ENCODE measurements at places on chromosomes 5 and 9.

DNA sequence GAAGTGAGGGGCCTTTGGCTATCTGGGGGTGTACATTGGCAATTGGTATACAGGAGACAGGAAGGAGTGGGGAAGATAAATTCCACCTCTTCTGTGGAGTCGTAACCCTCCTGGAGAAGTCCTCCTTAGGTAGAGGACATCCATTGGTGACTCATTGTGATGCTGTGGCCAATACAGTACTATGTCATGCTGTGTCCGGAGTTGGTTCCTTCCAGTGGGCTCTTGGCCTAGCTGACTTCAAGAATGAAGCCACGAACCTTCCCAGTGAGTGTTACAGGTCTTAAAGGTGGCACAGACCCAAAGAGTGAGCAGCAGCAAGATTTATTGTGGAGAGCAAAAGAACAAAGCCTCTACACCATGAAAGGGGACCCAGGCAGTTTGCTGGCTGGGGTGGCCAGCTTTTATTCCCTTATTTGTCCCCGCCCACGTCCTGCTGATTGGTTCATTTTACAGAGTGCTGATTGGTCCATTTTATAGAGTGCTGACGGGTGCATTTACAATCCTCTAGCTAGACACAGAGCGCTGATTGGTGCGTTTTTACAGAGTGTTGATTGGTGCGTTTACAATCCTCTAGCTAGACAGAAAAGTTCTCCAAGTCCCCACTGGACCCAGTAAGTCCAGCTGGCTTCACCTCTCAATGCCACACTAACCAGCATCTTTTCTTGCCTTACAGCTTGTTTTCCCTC, 37.3 kb upstream of the FBP1 start:
- DNase-seq: no peak

DNA sequence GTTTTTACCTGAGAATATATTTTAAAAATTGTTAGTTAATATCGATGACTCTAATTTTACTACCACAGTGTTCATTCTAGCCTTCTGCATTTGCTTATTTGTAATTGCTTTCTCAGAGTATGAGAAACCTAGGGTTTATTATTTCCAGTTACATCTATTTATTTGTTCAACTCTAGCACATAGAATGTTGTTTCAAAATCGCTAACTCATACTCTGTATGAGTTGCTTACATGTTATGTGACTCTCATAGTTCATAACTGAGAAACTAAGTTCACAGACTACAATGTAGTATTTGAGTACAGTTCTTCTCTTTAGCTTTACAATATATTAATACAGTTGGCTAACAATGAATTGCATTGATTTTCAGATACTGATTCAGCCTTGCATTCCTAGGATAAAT, 103.2 kb downstream of the MACROH2A1 start:
- no peak for DNase-seq

DNA sequence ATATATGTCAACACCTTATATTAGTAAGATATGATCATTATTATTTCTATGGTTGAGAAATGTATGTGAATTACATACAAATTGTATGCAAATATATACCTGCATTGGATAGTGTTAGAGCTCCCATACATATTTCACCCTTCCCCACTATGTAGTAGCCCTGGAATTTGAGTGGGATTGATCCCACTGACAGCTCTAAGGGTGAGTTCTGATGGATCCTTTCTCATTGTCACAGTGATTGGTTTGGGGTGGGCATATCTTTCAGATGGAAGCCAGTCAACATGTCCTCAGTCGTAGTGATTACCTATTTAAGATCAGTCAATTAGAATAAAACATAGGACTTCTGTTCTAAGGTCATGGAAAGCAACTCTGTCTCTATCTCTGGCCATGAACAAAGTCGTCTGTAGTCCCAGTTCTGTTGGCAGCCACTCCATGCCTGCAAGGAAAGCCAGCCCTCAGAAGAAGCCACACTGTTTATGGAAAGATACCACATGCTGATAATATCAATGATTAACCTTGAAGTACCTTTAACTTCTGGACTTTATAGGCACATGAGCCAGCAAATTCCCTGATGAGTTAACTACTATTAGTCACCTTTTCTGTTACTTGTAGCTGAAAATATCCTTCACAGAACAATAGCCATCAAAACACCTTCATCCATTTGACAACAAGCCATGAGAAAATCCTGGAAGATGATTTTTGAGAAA, 5.1 kb upstream of the CCDC192 start:
- no peak for DNase-seq

- no peak for DNase-seq
Measured at GRCh38 chr5:54274944-54275343, 35.4 kb downstream of the ARL15 start.

DNA sequence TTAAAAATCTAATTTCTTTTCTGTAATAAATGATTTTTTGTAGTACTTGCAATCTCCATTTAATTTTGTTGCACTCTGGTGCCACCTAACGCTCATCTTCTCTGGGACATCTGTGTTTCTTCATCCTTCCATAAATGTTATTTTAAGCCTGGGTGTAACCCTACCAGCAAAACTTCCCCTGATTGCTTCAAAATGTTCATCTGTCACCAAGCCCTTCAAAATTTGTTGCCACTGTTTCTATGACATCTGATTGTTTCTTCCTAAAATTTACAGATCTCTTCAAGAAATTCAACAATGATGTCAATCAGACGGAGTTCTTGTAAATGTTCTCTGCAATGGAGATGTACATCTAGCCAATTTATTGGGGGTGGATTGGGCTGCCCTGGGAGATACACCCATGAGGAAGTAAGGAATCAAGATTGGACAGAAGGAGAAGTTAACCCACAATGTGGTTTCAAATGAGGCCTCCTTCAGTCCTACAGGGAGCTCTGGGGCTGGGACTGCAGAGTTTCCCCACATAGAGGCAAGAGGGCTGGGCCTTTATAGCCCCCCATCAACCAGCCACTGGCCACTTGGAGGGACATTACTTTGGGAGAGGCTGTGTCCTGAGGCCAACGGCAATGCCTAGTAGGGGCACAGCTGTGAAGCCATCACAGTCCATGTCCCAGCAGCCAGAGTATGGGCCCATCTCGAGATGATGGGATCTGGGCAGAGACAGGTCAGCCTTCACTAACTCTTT, 23.3 kb downstream of the MCTP1 start:
- DNase-seq: peak; percentile 23

DNA sequence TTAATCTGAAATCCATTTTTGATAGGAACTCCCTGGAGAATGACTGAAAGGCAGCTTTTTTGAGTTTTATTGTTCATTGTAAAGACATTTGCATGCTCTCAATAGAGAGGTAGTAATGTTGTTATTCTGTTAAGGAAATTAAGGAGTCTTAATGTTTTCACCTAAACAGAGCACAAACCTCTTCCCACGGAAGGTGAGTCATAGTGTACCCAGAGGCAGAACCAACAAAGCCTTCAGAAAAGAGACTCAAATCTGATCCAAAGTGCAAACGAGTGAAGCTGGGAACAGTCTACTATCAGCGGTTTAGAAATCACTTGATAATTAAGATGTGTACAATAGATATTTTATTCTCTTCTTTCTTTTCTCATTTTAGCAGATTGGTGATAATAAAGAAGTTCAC, 470.5 kb downstream of the PLK2 start:
- no peak for DNase-seq

DNA sequence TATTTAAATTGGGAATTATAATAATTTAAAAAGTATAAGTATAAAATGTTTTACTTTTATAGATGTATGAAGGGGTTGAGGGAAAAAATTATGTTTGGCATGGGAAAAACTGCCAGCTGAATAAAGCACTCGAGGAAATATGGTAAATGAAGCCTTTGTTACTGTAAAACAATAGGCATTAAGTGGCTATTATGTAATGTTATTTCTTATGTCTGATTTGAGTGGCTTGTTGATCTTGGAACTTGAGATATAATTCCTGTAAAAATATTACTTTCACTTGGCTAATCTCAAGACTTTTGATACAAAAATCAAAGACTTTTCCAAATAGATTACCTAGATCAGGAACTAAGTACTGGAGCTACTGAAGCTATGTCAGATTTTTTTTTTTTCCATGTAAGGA, 182.9 kb downstream of the CD180 start:
- DNase-seq: no peak

DNA sequence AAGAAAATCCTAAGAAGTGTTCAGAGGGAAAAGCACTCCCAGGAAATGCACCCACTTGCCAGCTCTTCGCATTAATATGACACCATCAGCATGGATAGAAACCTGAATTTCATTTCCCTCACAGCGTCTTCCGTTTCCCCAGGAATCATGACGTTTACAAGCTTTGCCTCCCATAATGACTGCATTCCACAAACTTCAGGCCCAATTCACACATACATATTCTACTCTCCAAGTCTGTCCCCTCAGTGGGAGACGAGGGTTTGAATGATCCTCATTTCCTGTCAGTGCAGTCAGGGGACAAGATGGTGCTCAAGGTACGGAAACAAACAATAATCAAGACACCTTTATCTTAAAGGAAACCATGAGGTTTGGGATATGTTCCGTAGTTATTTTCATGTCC, 44.9 kb upstream of the MAN2A1 start:
- no peak for DNase-seq

DNA sequence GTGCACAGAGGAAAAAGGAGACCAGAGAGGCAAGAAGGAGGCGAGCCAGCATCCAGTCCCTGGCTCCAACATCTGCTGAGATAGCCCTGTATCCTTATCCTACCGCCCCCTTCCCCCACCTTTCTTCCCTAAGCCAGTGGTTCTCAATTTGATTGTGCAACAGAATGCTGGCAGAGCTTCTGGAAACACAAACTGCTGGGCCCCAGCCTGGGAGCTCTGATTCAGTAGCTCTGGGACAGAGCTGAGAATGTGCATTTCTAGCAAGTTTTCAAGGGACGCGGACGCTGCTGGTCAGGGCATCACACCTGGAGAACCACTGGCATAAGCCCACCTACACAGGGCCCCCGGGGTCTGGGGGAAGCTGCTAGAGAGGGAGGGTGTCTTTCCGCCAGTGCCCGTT, 21.1 kb downstream of the AK8 start:
- DNase-seq: no peak

GRCh38 chr5:159965031-159965837, 43.7 kb upstream of the TTC1 start:
- peak; percentile 8 for DNase-seq

GRCh38 chr9:121424024-121424432, 54.0 kb upstream of the STOM start:
- no peak for DNase-seq

GRCh38 chr5:17161662-17162061, 55.8 kb upstream of the BASP1 start:
- no peak for DNase-seq

GRCh38 chr9:95341293-95341962, 23.9 kb upstream of the FANCC start:
- DNase-seq: no peak

DNA sequence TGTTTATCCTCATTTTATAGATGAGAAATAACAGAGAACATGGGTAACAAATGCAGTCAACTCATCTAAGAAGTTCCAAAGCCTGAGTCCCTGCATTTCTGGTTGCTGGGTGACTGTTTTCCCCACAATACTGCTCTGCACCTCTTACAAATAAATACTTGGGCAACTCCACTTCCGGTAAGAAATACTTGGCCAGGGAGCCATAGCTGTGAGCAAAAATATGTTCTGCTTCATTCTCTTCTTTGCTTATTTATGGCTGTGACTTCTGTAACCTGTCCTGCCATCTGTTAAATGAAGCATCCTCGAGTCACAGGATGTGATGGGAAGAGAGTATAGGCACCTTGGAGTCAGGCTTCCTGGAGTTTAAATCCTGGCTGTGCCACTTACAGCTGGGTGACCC, 49.9 kb downstream of the GDNF start:
- no peak for DNase-seq

DNA sequence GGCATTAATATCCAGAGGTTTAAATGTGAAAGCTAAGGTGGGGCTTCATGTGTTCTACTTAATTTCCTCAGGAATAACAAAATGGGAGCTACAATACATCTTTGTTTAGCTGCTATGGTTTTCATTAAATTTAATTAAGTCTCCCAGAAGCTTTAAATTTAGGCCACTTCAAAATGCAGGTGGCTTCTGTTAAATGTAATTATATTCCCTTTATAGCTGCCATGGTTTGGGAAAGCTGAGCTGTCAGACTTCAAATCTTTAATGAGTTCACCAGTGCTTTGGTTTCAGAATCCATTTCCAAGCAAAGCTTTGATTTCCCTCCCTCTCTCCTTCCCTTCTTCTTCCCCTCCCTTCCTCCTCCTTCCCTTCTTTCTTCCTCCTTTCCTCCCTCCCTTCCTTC, 58.4 kb upstream of the FAM170A start:
- DNase-seq: no peak

Data from CD4-positive, alpha-beta T cell treated with Interleukin-10 for 1 hour (primary cell).